NAMALWA (cell line): ENCODE measurements at places on chromosomes 12 and 14.

DNA sequence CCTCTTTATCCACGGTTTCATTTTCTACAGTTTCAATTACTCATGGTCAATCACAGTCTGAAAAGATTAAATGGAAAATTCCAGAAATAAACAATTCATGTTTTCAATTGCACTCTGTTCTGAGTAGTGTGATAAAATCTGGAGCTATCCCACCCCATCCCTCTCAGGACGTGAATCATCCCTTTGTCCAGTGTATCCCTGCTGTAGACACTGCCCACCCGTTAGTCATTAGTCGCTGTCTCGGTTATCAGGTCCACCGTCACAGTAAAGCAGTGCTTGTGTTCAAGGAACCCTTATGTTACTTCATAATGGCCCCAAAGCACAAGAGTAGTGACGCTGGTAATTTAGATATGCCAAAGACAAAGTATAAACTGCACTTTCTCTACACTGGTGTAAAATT is 141.0 kb upstream of the LMNTD1 start:
- DNase-seq = no peak

GRCh38 chr12:111425655-111426054 is 19.9 kb downstream of the SH2B3 start:
- no peak for DNase-seq

- no peak for DNase-seq
Observed at GRCh38 chr12:20274008-20274407, 94.3 kb upstream of the PDE3A start.

DNA sequence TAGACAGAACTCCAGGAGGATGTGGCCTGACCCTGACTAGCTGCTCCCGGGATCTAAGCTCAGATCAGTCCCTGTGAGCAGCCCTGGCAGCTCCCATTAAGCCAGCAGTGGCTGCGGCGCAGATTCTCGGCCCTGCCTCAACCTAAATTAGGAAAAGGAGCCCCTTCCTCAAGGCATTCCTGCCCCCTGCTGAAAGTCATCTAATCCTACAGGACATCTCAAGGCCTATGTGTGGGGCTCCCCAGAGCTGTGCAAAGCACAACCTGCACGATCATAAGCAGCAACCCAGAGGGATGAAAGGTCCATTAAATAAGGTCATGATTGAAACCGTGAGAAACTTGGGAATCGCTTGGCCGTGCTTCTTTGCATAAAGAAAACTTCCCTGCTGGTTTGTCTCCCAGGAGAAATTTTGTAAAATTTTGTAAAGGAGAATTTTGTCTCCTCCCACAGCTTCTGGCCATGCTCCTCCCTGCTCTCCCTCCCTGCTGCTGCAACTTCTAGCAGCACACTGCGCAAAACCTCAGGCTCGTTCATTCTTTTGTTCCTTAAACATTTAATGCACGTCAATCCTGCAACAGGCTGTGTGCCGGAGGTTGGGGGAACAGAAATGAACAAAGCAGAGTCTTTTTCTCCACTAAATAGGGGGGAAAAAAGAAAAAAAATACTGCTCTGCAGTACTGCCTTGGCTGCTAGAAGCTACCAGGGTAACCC is 96.6 kb upstream of the SLC35F4 start:
- DNase-seq = no peak

DNA sequence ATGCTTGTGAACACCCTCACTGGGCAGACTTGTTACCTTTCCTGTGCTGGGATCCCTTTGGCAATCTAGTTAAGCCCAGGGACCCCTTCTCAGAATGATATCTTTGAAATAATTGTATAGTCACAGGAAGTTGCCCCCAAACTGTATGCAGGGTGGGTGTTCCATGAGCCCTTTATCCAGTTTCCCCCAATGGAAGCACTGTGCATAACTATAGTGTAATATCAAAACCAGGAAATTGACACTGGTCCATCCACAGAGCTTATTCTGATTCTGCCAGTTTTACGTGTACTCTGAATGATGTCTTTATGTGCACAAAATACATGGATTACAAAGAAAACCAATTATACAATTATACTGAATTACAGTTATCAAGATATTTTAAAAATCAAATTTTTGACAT is 24.2 kb downstream of the NGB start:
- no peak for DNase-seq
